ENCODE measurements at places on chromosomes 13 and 19.

DNA sequence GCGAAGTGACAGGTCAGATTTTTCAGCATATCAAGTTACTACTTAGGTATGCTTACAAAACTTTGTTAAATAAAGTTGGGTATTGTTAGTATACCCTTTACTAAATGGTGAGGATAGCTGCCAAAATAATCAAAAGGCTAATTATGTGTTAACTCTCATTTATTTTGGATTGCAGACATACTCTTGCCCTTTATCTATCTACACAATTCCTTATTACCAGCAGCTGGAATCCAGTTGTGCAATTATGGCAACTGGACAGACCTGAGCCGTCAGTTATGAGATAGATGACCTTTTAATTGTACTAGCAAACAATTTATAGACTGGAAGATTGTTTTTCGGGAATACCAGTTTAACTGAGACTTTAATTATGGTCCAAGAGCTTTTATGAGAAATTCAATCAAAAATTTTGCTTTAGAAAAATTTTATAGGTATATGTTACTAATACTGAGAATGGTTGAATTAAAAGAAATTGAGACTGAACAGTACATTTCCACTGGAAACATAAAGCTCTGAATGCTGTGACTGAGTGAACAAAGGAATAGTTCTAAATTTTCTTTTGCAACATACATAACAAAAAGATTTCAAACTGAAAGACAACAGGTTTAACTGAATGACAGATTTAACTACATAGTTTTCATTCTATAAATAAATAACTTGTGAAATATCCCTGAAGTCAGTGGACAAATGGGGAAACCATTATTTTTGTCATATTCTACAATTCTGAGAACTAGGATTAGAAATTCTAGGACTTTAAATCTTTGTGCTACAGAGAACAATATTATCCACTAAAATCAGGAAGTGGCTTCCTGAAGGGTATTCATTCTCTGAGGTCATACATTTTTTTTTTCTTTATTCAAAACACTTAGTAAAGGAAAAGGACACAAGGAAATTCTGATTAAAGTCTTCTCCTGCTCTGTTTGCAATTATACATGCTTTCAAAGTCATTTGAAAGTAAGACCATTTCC, 97.4 kb downstream of the ZC3H13 start:
- no peak for DNase-seq

DNA sequence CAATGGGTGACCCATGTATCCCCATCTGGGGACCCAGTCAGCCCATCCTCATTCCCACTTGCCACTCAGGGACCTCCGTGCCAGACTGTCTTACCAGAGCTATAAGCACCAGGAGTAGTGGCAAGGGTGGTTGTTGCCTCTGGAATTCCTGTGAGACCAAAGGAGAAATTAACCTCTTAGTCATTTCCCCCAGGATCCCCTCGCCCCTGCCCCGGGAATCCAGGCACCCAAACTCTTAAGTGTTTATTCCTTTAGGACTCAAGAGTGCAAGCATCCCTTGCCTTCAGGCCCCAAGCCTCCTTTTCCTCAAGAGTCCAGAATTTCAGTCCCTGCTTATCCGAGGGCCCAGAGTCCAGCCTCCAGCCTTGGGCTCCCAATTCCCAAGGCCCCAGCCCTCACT, 9.2 kb downstream of the NTN5 start:
- DNase-seq, result no peak

DNA sequence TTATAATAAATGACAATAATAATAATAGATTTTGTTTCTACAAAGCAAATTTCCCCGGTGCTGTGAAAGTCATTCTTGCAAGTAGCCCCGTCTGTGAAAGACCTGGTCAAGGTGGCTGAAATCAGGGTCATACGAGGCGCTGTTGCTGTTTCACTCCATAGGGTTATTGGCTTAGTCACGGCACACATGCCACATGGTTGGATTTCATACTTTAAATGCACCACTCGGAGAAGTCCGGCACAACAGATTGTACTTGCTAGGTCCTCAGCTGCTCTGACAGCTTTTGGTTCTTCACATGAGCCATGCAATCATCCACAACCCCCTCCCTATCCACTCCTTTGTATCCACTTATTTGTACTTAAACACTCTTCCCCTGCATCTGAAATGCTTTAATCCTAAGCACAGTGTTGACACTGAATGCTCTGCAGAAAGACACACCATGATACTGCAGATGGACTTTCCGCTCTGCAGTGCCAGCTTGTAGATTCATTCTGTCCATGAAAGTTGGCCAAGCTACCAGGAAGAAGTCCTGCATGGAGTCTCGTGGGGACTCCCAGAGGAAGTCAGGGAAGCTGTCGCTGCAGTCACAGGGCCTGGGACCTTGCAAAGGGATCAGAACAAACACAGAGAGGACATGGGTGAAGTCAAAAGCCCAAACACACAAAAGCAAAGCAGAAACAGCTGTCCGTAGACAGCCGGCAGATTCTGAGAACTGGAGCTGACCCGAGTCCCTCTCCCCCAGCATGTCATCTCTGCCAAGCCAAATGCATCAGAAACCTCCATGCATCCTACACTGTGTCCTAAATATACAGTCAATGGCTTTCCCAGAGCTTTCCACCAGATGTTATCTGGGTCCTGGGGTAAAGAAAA, 124.6 kb downstream of the COL4A2 start:
- DNase-seq, result no peak

GRCh38 chr13:106331116-106331515, 204.3 kb downstream of the EFNB2 start:
- no peak for DNase-seq

DNA sequence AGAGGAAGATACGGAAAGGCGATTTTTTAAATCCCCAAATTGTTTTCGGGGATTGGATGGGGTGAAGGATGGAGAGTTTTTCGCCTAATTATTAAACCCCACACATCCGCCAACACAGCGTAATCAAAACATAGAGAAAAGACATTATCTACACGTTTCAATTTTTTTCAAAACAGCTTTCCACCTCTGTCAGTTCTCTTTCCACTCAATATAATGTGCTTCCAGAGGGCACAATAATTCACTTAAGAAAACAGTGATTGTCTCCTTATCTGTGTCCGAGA, 435 bp upstream of the OBI1 start:
- no peak for DNase-seq

GRCh38 chr13:33640832-33641231, 177.1 kb upstream of the RFC3 start:
- no peak for DNase-seq

GRCh38 chr13:31943591-31943990, 88.0 kb upstream of the FRY start:
- no peak for DNase-seq

GRCh38 chr13:35163674-35164073, 221.6 kb downstream of the NBEA start:
- DNase-seq, result no peak

- no peak for DNase-seq
Observed at GRCh38 chr13:70088926-70089325, 18.7 kb upstream of the ATXN8OS start.

GRCh38 chr13:44052780-44053184, 173.1 kb downstream of the LACC1 start:
- peak; percentile 68 for DNase-seq

DNA sequence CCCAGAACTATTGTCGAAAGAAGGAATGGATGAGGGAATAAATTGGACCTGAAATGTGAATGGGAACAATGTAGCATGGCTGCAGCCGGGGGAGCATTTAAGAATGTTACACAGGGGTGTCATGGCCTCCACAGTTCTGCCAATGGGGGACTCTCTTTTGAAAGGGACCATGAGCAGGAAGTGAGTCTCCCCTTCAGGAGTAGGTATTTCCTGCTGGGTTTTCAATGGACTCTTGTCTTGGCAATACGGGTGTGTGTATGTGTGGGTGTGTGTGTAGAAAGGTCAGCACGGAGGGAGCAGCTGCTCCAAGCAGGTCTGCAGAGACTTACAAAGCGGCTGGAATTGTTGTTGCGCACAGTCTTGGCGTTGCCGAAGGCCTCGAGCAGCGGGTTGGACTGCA, 24.4 kb downstream of the MYO1F start:
- DNase-seq, result no peak

Measured in non-pigmented ciliary epithelial cell (primary cell).